ENCODE measurements at places on chromosomes 6 and 20.

- peak; percentile 38 for DNase-seq
Observed at GRCh38 chr6:551405-551804, 105.5 kb downstream of the HUS1B start.

GRCh38 chr6:106927531-106928398 is 46.8 kb downstream of the CD24 start:
- DNase-seq, result peak; percentile 25

DNA sequence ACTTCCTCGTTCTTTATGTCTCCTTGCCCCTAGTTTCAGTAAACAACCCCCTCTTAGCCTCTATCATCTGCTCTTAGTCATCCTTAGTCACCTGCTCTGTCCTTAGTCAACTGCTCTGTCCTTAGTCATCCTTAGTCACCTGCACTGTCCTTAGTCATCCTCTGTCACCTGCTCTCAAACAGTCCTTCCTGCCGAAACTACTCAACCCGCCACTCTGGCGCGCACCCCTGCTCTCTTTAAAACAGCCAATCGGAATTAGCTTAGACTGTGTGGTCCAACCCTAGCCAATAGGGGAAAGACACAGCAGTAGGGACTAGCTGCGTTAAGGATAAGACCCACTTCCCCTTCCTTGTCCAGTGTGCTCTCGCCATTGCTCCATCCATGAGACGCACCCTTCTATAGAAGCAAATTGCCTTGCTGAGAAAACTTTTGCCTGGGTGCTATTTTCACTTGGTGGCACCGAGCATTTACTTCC is 73.9 kb downstream of the BACH2 start:
- DNase-seq, result no peak

DNA sequence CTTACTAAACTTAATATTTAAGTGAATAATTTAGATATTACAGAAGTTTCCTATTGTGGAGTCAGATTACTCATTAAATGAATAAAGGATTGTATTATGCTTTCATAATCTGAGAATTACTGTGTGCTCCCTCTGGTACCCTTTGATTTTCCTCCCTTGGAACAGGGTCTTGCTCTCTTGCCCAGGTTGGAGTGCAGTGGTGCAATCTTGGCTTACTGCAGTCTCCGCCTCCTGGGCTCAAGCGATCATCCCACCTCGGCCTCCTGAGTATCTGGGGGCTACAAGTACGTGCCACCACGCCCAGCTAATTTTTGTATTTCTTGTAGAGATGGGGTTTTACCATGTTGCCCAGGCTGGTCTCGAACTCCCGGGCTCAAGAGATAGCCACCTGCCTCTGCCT is 9.6 kb downstream of the WTAP start:
- DNase-seq, result no peak

- no peak for DNase-seq
Observed at GRCh38 chr6:51318674-51319073, 500.0 kb downstream of the TFAP2B start.

DNA sequence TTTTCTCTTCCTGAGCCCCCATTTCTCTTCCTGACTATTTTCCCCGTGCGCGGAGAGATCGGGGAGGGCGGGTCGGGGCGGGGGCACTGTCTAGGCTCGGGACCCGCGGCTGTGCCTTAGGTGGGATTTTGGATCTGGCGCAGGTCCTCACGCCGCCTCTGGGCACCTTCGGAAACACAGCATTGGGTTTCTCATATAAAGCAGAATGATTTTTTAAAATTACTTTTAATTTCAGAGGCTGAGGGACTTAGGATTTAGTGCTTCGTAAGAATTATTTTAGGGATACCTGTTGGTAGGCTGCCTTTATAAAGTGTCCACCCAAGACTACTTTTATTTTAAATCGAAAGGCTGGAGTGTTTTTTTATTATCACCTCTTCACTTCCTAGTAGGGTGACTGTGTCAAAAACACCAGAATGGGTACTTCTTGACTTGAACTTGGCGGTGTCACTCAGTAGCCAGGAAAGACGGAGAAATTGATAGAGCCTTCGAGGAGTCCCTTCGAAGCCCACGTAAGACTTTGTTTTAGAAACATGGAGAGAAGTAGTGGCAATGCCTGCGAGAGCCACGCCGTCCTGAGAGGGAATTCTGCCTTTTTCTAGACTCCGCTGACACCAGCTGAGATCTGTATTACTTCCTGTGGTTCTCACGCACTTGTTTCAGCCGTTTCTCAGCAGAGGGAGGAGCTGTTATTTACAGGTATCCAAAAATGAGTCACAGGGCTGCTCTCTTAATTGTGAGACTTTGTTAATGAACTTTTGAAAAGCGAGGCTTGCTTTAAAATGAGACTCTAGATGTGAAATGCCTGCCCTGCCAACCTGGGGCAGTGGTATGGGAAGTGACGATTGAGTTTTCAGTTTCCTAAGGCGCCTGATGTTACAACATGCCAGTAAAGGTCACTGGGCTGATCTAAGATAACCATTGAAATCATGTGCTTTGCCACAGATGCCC is 667 bp downstream of the STX11 start:
- peak; percentile 40 for DNase-seq

GRCh38 chr6:122995921-122996793 is at the start of gene CLVS2:
Gene CLVS2 (plus strand): TSS chr6:122996235. CDS start chr6:122997778, 1,543 bp downstream.
- DNase-seq, result no peak

DNA sequence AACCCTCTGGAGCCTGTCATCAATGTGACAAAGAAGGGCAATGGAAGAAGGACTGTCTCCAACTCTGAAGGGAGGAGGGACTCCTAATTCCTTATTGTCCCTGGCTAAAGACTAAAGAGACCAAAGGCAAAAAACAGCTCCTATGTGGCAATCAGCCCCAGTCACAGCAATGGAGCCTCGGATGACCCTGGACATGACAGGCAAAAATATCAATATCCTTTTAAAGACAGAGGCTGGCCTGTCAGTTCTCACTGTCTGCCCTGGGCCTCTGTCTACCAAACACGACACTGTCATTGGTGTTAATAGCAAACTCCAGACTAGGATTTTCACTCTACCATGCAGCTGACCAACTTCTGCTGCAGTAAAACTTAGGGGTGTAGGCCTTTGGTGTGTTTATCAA is 38.0 kb upstream of the POU5F1 start:
- no peak for DNase-seq

DNA sequence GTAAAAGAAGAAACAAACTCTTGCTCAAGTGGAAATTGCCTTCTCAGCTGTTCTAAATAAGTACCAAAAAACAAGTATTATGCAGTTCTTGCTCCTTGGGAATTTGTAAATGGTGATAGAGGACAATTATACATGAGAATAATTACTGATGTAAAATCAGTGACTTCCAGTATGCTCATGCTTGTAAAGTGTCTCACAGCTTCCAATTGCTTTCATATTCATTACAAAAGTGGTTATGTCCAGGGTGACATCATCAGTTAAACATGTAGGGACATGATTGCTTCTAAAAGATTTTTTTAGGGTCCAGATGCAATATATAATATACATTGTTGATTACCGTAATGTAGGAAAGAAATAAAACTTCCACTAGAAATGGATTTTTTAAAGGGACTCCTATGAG is 122.8 kb upstream of the B3GAT2 start:
- no peak for DNase-seq

GRCh38 chr6:43804550-43805223 is 34.7 kb downstream of the VEGFA start:
- DNase-seq, result no peak

DNA sequence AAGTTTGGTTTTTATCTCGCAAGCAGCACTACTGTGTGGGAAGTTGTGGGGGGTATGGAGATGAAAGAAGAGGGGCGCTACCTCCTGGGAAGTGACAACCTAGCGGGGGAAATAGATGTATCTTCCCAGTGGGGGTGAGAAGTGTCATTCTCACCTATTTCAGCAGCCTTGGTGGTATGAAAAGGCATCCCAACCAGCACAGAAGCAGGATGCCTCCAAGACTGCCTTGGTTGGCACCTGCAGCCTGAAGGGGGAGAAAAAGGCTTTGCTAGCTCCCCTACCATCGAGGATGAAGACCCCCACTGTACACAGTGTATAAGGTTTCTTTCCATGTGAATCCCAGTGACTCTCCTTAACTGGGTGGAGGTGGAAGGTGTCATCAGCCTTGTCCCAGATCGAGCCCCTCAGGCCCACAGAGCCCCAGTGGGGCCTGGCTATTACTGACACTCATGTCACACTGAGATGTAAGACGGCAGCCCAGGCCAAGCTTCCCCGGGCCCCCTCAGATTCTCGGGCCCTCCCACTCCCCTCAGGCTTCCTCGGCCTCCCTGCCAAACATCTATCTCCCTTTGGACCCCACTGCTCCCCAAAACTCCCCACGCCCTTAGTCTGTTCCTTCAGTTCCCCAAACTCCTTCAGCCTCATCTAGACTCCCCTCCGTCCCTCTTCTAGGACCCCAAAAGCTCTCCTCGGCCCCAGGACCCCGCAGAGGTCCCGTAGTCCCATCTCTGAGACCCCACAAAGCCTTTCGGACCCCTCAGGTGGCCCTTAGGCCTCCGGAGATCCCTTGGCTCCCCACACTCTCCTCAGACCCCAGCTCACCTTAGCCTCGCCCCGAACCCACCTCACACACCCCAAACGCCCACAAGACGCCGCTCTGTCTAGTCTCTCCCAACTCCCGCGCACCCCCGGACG is 688 bp downstream of the COMMD7 start:
- no peak for DNase-seq

GRCh38 chr6:128572294-128572693 is 51.9 kb upstream of the PTPRK start:
- no peak for DNase-seq

GRCh38 chr6:105941621-105942412 is 144.3 kb upstream of the PRDM1 start:
- no peak for DNase-seq

- DNase-seq, result no peak
Observed at GRCh38 chr6:137861550-137862337, 5.3 kb upstream of the TNFAIP3 start.

- no peak for DNase-seq
Observed at GRCh38 chr6:116159782-116160524, 34.0 kb upstream of the COL10A1 start.

- DNase-seq, result no peak
Observed at GRCh38 chr20:63704749-63705117, 3.0 kb downstream of the ARFRP1 start.

DNA sequence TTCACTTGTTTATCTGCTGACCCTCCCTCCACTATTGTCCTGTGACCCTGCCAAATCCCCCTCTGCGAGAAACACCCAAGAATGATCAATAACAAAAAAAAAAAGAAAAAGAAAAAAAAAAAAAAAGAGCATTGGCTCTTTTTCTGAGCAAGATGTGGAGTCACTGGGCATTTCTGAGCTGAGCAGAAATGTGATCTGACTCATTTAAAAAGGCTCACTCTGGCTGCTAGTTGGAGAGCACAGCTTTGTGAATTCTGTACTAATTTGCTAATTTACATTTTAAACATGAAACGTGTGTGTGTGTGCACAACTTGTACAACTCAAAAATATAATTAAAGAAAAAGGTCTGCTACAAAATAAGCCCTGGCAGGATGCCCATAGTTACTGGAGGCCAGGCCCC is 20.2 kb downstream of the SCML4 start:
- no peak for DNase-seq

- peak; percentile 51 for DNase-seq
Observed at GRCh38 chr6:1396952-1397868, 7.8 kb downstream of the FOXF2 start.

DNA sequence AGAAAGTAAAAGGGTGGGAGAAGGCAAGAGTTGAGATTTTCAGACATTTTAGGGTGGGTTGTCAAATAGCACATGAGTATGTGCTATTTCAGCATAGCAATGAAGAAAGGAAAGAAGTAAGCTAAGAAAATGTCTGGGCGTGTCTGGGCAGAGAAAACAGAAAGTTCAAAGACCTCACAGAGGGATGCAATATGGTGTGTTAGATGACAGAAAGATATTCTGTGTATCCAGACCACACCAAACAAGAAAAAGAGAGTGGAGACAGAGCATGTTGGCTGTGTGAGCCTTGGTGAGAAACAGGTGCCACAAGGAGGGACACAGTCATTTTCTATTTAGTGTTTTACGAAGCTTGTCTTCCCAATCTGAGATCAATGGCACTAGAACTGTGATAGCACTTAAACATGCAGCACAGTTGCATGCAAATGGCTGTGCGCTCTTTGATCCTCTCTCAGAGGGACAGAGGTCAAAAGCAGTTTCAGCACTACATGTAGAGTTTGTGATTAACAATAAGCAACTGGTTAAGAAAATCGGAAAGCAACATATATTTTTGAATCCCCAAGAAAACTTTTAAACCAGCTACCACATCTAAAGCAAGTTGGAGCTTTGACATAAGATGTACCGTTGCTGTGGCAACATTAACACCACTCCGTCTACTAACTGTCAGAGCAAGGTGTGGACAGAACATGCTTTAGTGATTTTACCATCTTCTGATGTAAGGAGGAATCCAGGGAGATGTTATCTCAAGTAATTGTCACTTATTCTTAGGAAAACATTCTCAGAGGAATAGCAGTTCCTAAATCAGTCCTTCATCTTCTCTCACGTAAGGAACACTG is 515.5 kb upstream of the NOX3 start:
- DNase-seq, result no peak

- no peak for DNase-seq
Observed at GRCh38 chr6:143149771-143150170, 89.1 kb downstream of the AIG1 start.

GRCh38 chr6:25232479-25232878 is 46.7 kb upstream of the CARMIL1 start:
- no peak for DNase-seq

GRCh38 chr20:31595654-31596411 is 9.3 kb upstream of the ID1 start:
- DNase-seq, result no peak

DNA sequence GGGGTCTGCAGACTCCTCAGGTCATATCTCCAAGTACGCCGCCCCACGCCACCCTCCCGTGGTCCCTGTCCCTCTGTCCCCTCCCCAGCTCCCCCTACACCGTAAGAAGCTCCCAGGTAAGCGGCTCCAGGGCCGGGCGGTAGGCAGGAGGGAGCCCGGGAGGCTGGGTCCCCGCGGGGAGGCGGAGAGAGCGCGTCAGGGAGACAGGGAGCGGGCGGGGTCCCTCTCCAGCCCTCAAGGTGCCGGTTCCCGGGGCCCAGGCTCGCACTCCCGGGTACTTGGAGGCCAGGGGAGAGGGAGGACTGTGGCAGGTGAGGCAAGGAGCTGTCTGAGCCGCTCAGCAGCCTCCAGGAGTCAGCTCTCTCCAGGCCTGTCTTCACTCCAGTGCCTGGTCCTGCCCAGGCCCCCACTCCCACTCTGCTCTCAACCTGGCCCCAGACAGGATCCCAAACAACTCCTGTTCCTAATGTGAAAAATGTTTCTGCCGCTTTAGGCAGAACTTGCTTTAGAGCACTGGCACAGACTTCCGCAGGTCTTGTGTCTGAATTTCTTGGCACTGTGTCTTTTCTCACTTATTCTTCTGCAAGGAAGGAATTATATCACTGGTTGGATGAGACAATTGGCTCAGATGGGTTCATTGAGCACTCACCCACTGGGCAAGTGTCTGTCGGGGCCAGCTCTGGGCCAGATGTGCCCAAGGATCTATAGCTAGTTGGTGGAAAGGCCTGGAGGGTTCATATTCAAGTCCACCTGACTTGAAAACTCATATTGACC is 36.6 kb downstream of the HLA-G start:
- no peak for DNase-seq

GRCh38 chr6:74343804-74344203 is 647.8 kb downstream of the CD109 start:
- peak; percentile 21 for DNase-seq

- DNase-seq, result no peak
Observed at GRCh38 chr20:3692706-3693294, 11.0 kb upstream of the ADAM33 start.

All from Kasumi-1 (cell line).